ENCODE measurements at places on chromosomes 16 and 17.

DNA sequence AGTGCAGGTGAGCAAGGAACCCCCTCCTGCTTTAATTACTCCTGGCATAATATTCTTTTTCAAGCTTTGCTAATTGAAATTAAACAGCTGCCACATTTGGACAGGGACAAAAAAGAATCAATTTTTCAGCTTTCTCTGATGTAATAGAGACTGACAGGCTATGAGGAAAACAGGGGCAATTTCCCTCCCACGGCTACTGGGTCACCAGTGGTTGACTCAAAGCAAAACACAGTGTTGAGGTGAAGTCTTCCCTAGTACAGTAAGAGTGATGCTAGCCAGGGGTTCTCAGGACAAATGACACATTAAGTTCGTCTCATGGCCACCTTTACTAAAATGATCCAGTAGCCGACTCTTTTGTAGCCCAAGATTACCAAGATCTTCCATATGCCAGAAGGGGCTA, 38.6 kb upstream of the PMFBP1 start:
- no peak for DNase-seq

GRCh38 chr16:21150375-21151001, at the start of gene DNAH3:
TSS of gene DNAH3 (minus strand) at chr16:21150846. CDS start at chr16:21150319, 527 bp downstream.
- no peak for DNase-seq

- DNase-seq, result no peak
Observed at GRCh38 chr16:11597235-11598095, 10.7 kb upstream of the LITAF start.

DNA sequence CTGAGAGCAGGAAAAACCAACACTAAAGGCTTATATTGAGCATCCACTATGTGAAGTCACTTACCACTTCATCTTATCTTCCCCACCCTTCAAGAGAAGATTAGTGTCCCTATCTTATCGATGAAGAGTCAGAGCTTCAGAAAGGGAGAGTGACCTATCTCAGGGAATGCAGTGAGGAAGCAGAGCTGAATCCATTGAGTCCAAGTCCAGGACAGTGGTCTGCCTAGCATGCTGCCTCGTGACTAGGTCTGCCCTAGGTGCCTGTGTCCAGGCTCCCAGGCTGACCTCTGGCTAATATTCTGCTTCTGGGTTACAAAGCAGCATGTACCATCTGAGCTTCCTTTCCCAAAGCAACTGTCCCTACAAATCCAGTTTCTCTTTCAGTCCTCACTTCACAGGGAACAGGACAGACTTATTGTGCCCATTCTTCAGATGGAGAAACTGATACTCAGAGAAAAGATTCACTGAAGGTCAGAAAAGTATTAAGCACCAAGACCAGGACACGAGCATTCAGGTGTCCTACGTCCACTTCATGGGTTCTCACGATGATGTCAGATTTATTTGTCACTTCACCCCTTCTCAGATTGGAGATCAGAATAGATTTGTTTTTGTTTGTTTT, 13.3 kb upstream of the FZD2 start:
- no peak for DNase-seq

- no peak for DNase-seq
Observed at GRCh38 chr17:55421179-55421934, at the start of gene MMD. TSS of gene MMD (minus strand) at chr17:55421835. CDS start at chr17:55421695, 140 bp downstream.

- DNase-seq, result no peak
Observed at GRCh38 chr17:2180768-2181167, 122.8 kb downstream of the SMG6 start.

- DNase-seq, result no peak
Observed at GRCh38 chr16:57699481-57699880, 4.9 kb downstream of the DRC7 start.

GRCh38 chr17:37818689-37819088, 73.8 kb upstream of the HNF1B start:
- DNase-seq, result peak; percentile 53

DNA sequence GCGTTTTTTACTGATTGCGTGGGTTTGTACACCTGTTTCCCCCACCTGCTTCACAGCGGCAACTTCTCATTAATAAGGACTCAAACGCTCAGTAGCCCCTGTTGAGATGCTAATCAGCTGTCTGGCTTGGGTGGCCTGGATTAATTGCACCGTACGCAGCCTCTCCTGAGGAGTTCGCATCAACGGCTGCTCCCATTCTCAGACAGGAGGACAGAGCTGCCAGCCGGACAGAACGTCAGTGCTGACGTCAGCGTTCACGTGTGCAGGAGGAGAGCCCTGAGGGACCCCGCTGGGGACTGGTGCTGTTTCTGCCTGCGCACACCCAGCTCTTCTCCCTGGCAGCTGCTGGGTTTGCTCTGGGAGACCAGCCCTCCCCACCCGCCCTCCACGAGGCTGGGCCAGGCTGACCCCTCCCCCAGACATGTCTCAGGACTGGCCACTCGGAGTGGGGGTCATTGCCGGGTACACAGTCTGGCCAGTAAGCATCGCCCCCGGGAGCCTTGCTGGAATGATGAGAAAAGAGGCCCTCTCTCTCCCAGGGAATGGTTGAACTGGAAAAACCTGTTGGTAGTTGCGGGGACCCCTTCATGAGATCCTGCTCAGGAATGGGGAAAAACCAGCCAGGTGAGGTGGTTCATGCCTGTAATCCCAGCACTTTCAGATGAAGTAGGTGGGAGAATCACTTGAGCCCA, 5.7 kb upstream of the BANP start:
- DNase-seq, result peak; percentile 56

GRCh38 chr17:17951524-17951923, 20.7 kb downstream of the TOM1L2 start:
- DNase-seq, result no peak

DNA sequence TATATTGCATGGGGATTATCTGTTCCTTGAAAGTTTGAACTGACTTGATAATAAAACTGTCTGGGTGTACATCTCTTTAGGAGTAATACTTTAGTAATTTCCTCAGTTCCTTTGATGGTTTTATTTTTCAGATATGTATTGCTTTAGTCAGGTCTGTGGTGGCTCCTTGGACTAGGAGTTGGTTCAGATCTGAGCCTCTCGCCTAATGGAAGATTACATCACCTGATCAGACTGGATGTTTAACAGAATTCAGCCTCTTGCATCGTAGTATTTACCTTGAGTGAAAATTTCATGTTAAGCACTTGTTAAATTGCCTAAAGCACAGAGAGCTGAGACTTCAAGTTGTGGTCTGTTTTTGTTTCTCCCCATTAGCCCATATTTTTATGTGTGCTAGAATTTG, 267.3 kb downstream of the MAP2K4 start:
- DNase-seq, result peak; percentile 9

GRCh38 chr17:40724656-40725055, 21.1 kb upstream of the KRT24 start:
- no peak for DNase-seq

DNA sequence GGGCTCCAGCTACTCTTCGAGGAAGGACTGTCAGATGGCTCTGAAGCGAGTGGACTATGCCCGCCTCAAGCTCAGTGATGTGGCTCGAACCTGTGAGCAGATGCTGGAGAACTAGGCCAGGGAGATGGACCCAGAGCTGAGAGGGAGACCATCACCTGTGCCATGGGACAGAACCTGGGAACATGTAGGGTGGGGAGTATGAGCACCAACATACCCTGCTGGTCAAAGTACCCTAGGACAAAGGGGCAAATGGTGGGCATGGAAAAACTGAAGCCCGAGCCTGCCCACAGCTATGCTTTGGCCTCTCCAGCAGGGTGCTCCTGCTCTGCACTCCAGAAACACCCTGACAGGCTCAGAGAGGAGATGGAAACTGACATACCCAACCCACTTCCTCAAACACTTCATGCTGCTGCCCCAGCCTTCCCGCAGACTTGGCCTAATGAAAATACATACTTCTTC, 1.9 kb downstream of the MED11 start:
- no peak for DNase-seq

GRCh38 chr16:84603140-84603816, 14.6 kb downstream of the COTL1 start:
- DNase-seq, result peak; percentile 98

GRCh38 chr17:76981545-76982295, 113.5 kb downstream of the MGAT5B start:
- no peak for DNase-seq

- no peak for DNase-seq
Observed at GRCh38 chr16:745739-746138, 4.9 kb upstream of the CIAO3 start.

- DNase-seq, result no peak
Observed at GRCh38 chr17:72368191-72368590, 247.4 kb downstream of the SOX9 start.

DNA sequence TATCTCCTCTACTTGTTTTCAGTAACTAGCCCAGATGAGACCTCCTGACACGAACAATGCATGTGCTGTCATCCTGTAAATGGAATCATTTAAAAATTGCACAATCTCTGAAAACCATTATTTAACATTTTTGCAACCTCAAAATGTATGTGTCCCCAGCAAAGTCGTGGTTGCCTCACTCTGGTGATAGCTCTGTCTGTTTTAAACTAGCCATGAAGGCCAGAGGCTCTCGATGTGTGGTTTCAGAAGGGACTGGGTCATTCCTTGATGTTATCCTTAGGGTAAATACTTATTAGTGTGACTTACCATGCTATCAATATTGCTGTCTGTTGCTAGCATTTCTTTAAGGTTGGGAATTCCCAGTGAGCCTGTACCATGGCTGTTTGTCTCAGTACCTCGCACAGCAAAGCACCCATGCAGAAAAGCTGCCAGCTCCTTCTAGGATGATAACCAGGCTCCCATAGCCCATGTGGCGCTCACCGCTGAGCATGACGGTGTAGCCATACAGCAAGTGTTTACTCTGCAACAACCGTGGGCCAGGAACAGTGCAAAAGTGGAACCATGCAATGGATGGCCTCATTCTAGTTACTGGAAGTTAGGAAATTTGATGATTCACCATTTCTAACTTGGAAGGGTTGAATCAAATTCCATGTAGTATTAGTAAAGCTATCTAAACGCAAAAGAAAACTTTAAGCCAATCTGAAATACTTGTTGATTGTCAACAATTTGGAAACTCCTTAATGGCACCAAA, 2.9 kb upstream of the PGS1 start:
- DNase-seq, result peak; percentile 93

GRCh38 chr16:17277981-17278381, 192.8 kb downstream of the XYLT1 start:
- peak; percentile 25 for DNase-seq

All from fibroblast of upper back skin (primary cell).